ENCODE measurements at places on chromosomes 3 and 15.
A peak's percentile ranks its signal among the peaks of the same experiment; 100 is the strongest.

DNA sequence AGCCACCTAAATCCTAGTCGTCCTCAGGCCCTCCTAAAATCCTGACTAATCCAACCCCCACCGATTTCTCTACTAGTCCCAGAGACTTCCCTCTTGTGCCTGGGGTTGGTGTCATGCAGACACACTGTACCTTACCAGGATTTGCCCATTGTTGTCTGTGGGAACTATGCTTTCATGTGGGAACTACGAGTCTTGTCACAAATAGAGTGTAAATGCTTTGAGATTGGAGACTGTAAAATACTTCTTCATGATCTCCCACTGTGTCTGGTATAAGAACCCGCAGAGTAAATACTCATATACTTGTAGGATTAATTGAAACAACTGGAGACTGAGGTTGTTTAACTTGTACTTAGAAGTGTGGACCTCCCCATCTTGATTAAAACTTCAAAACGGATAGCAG lies 11.2 kb downstream of the B3GNT5 start:
- DNase-seq: no peak

DNA sequence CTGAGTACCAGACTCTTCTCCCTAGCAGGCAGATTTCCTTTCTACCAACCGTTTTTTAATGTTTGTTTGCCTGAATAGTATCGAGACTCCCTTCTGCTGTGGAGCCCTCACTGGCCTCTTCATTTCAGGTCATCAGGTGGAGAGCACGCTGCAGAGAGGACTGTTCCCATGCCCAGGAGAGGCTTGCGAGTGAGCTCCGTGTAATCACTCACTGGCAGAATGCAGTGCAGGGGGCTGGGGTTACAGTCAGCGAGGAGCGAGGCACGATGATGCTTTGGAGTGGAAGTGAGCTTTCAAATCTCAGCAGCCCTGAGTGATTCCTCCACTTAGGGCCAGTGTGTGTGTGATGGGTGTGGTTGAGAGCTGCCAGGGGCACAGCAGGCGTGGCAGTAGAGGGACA lies 385.2 kb downstream of the SHQ1 start:
- DNase-seq: no peak

DNA sequence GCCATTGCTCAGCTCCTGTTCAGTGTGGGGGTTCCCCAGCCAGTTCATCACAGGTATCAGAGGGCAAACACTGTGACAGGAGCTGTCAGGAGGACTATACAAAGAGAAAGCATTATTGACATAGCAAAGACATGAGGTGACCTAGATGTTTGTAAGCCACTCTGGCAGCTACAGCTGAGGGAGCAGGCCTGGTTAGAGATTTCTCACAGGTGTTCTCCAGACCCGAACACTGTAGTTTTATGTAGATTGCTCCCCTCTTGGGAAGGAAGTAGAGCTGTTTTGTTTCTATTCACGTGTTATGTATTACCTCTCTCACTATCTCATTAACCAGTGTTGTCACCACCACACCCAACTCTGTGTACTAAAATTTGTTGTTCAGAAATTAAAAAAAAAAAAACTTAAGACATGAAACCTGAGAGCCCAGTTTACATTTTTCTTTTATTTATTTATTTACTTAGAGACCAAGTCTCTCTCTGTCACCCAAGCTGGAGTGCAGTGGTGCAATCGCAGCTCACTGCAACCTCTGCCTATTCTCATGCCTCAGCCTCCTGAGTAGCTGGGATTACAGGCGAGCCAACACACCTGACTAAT lies 123.7 kb downstream of the RBPMS2 start:
- DNase-seq: no peak

DNA sequence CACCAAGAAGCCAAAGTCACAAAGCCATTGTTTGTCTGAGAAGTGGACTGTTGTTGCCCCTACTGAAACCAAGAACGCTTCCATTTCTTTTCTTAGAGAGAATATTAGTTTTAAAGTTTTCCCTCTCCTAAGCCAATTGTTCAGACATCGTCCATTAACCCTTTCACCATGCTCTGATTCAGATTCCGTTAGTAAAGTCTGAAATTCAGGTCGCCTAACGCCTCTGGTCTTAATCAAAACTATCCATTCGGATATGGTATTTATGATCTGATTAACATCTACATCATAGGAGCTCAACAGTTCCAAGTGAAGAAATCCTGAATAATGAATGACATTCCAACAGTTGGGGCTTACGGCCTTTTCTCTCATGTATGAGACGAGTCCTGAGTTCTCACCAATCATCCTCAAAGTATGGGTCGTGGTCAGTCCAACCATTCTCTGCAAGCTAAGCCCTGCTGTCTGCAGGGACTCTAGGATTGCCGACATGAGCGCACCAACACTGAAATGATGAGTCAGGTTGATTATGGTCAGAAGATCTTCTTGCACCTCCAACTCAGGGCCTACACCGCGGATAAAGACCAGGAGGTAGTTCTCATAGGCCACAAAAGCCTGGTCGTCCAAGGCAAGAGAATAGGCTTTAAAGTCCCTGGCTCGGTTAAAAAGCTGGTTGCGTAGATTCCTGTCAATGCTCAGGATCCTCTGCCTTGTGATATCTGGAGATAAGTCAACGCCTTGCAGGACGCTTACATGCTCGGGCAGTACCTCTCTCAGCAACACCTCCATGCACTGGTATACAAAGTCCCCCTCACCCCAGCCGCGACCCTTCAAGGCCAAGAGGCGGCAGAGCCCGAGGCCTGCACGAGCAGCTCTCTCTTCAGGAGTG lies 767 bp downstream of the EPM2AIP1 start:
- peak; percentile 26 for DNase-seq

DNA sequence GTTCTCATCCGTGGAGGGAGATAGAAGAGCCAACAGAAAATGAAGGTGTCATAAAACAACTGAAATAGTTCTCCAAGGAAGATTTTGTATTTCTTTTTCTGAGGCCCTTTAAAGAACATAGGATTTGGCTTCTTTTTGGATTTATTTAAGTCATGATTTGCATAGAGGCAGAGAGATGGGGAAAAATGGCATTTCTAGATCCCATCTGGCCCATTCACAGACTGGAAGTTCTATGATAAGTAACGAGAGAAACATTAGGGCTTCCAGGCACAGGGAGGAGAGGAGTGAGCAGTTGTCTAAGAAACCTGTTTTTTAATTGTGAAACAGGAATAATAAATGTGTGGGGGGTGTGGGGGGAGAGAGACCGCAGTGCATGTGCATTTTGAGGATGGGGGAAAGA lies 285.8 kb upstream of the LMCD1 start:
- no peak for DNase-seq

DNA sequence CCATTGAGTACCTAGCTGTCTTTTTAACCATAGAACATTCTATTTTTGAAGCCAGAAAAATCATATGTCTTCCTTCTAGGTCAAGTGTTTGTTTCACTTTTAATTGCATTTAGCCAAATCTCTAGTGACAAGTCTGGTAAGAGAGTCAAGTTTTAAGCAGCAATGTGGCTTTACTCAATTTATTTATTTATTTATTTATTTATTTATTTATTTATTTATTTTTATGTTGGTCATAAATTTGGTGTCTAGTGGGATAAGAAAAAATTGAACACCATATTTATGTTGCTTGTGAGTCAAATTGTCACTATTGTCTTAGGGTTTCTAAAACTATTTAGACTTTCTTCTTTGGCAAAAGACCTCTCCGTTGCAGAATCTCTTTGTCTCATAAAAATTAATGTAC lies 174.5 kb upstream of the BCHE start:
- no peak for DNase-seq

Measured in inflammatory macrophage treated with lipopolysaccharide for 1 hour (primary cell).